Stimulated activated CD4-positive, alpha-beta T cell treated with anti-CD3 and anti-CD28 coated beads, Interleukin-2, amount 100 ng/mL, for 24 hours (primary cell): ENCODE measurements at places on chromosomes 7 and 10.

DNA sequence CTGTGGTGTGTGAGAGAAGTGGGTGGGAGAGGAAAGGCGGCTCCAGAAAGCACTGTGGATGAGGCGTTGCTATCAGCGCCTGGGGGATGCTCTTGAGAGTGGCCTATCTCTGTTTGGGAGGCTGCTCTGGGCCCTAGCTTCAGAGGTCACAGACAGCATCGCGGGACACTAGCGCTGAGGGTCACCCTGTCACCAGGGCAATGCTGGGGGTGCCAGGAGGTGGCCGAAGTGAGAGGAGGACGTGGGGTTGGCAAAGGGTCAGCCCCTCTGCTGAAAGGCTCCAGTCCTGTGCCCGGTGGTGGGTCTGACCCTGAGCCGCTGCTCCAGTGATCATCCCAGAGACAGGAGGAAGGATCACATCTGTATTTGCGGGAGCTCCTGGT lies 3.0 kb upstream of the TACR2 start:
- no peak for DNase-seq

- no peak for DNase-seq
Observed at GRCh38 chr7:116226664-116227063, 16.3 kb downstream of the TES start.

GRCh38 chr7:158730383-158731346 lies 26.1 kb upstream of the NCAPG2 start:
- DNase-seq, result no peak

DNA sequence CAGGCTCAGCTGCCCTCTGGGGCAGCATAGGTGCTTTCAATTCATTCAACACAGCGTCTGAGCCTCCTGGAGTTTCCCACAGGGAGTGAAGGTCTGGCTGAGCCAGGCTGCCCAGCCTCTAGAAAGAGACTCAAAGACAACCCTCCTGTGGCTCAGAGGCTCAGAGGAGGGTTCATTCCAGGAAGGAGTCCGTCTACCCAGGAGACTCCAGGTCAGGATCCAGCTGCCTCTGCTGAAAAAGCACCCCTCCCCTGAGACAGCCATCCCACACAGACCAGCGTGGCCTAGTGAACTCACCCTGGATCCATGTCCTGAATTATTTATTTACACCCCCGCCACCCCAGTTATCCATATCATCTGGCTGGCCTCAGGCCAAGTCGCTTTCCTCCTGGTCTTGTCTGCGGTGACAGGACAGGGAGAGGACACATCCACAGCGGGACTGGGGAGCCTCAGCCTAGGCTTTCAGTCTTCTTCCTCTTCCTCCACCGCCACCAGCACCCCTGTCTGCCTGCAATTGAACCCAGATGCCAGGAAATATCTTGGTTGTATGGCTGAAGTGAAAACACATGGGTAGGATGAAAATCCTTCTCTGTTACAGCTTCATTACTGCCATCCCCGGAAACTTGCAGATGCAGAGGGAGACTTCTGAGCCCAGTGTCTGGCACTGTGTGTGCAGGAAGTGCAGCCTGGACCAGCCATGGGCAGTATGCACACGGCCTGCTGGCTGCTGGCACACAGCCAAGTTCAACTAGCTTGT lies 44.0 kb upstream of the COL13A1 start:
- DNase-seq, result no peak

GRCh38 chr7:77759294-77759889 lies 38.8 kb downstream of the TMEM60 start:
- peak; percentile 75 for DNase-seq

DNA sequence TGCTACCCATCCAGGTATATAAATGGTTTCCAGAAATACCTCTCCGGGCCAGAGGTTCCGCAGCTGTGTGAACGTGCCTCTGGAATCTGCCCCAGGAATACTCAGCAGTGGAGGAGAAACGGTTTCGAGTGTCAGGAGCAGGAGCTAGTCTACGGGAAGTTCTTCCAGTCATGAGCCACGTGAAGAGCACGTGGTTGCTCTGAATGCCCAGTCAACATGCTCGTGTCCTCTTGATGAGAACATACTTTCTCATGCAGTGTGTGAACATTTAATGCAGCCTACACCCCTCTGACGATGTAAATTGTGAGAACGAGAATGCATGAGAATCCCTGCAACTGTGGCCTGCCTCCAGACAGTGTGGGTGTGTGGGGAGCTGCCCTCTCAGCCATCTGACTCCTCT lies 277.0 kb upstream of the SHH start:
- no peak for DNase-seq

DNA sequence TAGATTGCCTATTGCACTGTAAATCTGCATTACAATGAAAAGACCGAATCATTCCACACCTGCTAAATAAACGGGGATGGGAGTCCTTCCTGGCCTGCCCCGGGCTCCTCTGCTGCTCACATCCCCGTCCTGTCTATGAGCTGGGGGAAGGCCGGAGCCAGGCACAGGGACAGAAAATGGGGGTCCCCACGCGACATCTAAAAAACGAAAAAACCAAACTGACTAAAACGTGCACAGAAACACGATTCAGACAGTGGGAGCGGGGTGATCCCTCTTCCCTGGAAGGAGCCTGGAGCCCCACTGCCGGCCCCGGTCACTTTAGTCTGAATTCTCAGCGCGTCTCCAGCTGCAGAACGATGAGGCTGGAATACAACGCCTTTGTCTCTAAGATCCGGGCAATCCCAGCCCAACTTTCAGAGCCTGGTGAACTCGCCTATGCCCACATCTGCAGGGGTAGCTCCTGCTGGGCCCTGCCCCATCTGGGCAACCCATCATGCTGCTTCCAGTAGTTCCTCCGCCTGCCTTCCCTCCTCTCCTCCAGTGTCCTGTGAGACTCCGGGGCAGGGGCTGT lies 78.0 kb downstream of the ADARB2 start:
- DNase-seq, result no peak

GRCh38 chr10:88964360-88964759 lies 11.8 kb upstream of the ACTA2 start:
- no peak for DNase-seq

- DNase-seq, result no peak
Observed at GRCh38 chr10:15789793-15790525, 70.2 kb upstream of the ITGA8 start.

GRCh38 chr10:58265249-58265648 lies 2.4 kb downstream of the IPMK start:
- no peak for DNase-seq

- peak; percentile 48 for DNase-seq
Observed at GRCh38 chr7:157412021-157412443, 75.2 kb downstream of the DNAJB6 start.

DNA sequence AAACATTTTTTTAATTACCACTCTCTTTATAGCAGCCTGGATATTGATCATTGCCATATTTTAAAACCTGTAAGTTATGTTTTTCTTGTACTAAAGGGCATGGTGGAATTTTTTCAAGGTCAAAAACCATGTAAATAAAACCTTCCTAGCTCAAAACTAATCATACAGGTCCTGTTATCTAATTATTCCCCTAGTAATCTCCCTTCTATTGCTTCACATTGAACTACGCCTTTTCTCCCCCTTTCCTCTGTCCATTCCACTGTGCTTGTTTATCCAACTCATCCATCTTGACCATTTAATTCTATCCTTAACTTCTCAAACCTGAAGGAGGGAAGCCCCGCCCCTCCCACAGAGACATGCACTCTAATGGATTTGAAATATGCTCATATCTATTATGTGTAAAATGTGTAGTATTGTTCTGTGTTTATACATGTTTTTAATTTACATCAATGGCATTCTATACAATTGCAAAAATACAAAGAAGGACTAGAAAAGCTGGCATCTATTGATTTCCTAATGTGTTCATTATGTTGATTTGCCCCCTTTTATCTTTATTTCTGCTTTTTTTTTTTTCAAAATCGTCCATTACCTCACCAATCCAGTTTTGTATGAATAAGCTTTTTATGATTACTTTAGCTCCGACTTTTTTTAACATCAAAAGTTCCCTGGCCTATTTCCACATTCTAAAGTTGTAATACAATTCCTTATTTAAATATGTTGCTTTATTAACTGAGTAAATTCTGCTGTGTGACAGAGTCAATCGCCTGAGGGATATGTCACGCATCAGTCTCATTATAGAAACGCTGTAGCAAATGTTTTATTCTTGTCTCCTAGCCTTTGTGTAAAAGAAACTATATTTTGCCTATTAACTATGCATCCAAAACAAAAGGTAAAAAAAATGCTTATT lies 61.0 kb downstream of the MET start:
- no peak for DNase-seq

GRCh38 chr7:36284456-36285090 lies 105.1 kb upstream of the ANLN start:
- no peak for DNase-seq

DNA sequence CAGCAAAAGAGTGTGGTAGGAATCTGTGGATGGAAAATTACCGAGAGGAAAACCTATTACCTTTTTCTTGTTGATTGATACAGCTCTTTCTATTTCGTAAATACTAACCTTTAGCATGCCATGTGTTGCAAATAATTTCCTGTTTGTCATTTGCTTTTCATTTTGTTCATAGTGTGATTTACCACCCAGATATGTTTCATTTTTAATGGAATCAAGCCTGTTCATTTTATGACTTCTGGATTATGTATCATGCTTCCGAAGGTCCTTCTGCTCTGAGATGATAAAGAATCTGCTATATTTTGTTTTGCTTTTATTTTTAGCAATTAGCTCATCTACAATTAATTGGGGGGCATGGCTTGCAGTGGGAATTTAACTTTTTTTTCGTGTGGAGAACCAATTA lies 46.5 kb downstream of the INPP5F start:
- no peak for DNase-seq

DNA sequence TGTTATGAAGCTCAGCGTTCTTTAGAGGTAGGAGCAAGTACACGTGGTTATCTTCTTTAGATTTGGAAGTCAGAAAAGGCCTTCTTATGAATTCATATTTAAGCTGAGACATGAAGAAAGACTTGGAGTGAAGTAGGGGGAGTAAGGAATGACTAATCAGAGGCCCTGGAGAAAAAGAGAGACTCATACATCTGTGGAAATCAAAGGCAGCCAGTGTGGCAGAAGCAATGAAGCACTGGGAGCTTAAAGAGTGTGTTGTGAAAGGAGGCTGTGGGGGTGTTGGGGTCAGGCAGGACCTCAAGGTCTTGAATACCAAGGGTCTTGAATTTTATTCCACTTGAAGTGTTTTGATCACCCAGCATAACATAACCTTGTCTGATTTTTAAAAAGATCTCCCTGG lies 35.7 kb upstream of the FGL2 start:
- DNase-seq, result no peak

DNA sequence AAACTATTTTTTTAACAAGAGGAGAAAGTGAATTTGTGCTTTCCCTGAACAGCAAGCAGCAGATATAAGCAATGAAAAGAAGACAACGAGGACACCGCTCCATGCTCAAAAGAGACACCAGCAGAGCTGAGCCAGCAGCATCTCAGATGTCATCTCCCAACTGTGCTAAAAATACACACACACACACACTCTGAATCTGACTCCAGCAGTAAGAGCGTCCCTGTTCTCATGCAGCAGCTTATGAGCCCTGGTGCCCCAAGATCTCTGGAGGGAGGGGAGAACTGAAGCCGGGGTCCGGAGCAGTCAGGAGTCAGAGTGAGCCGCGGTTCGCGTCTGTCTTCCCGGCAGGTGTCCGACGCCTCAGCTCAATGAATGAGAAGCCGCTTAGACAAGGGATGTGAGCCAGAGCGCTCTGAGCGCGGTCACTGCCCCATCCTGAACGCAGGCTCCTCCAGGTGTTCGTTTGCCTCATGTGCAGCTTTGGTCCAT lies 49.2 kb downstream of the SVIL start:
- no peak for DNase-seq

DNA sequence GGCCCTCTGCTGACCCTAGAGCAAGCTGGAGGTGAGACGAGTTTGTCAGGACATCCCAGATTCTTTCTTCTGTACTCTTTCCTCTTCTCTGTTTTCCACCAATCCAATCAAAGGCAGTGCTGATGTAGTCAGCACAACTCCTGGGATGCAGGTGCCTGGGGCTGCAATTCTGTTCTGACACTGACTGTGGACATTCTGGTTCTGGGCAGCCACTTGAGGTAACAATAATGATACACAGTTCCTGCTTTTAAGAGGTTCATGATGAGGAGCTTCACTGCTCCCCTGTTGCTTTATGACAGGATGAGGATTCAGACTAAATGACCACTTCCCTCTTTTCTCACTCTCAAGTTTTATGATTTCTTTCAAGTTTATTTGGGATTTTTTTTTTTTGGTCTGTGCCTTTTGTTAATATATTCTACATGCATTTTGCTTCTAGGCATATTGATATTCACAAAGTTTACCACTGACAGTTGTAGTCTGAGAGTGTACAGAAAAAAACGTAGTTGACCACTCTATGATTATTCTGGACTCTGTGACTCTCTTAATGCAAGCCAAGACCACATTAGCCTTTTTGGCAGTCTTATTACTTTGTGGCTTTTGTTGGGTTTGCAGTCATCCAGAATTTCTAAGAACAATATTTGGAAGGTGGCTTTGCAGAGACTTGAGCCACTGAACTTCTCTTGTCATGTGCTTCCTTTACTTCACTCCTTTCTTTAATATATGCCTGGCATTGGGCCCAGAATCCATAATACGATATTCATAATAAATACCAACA lies 247.6 kb downstream of the AUTS2 start:
- DNase-seq, result no peak

DNA sequence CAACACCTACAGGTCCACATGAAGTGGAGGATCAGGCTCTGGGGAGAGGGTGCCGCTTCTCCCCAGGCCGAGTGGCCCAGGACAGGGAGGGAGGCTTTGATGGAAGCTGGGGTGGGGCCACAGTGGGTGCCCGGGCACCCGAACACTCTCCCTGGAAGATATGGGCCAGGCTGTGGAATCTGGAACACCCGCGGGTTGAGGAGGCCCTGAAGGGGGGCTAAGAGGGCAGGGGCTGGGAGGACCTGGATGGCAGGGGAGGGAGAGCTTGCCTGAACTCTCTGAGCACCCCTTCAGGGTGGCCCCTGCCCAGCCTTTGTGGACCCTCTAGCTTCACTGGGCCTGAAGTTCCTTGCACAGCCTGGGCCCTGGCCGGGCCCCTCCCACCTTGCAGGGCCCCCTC lies 4.5 kb upstream of the NKX6-2 start:
- no peak for DNase-seq

DNA sequence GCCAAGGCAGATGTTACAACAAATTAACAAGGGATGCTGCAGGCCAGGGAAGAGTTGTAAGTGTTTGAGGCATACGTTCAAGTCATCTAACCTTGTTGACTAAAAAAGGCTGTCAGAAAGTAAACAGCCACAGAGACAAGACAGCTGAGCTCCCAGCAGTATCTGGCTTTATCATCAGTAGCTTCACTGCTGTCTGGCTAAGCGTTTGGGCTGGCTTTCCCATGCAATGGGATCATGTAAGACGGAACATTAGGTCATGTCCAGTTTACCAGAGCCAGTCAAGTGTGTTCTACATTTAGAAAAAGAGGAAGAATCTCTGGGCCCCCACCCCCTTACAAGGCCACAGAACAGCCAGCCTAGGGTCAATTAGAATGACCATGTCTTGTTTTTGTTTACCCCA lies 51.3 kb upstream of the GSAP start:
- DNase-seq, result no peak

- DNase-seq, result no peak
Observed at GRCh38 chr7:116899308-116899707, 36.9 kb downstream of the CAPZA2 start.

DNA sequence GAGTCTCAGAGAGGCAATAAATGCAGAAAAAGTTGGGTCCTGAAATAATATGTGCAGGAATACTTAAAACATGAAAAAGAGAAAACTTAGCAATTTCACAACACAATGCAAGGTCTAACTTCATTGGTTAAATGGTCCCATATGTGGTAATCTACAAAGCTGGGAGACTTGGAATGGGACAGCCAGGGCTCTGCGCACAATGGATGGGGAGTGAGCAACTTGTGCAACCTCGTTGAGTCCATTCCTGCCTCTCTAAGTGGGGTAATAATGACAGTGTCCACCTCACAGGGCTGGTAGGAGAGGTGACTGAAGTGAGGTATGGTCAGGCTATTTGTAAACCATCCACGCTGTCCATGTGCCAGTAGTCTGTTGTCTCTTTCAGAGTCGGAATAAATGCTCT lies 11.8 kb upstream of the EMX2 start:
- DNase-seq, result no peak
